ENCODE measurements at places on chromosomes 7 and 10. TPM values are rescaled to one million over a fixed set of nuclear protein-coding genes. Genes with fewer than 3 reads are reported as not detected.

GRCh38 chr10:102451105-102451969 lies at the start of gene C10orf95:
Gene C10orf95, minus strand, starts transcription at chr10:102451543. Its CDS starts 450 bp downstream, at chr10:102451093.
- DNase-seq, result no peak

GRCh38 chr7:138799336-138800000 lies 1.5 kb upstream of the ATP6V0A4 start:
- no peak for DNase-seq

DNA sequence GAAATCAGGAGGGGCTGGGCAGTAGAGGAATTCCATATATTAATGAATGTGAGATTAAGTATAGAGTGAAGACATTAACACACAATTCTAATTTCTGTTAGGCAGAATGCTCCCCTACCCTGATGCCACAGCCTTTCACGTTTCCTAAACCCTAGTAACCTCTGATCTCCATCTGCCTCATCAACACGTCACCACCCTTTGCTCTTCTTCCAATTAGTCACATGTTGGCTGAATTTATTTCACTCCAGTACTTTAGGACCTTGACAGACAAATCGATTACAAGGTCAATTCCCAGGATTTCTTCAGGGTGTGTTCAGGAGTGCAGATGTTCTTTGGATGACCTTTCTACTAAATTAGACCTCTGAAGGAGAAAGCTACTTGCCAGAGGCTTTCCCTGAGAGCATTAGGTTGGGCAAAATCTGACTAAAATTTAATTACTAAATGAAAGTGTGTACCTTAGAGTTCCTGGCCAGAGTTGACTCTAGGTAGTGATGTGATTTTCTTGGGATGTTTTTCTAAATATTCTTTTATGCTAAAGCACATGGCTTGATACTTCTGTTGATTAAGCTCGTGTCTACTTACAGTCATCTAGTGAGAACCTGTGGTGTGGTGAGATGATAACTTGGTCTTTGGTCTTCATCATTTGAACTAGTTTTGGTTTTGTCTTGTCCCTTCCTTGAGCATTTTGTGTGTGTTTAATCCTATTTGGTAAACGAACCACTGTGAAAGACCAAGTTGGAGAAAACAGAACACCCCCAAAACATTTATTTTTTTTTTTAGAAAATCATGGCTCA lies 12.7 kb downstream of the AGR2 start:
- DNase-seq, result no peak

GRCh38 chr7:64098-64915 lies 128.1 kb upstream of the FAM20C start:
- peak; percentile 83 for DNase-seq

- DNase-seq, result peak; percentile 40
These were observed 56.2 kb downstream of the EEPD1 start for GRCh38 chr7:36208997-36209813.

GRCh38 chr10:59078978-59079377 lies 97.5 kb upstream of the PHYHIPL start:
- peak; percentile 14 for DNase-seq

The TBATA gene
- not detected for total RNA-seq

The KLF14 gene
- not detected for total RNA-seq

The CYP2C9 gene
- total RNA-seq, result not detected

The SUN3 gene
- 0.32 TPM for total RNA-seq
